Left kidney (tissue), 8 donors: ENCODE measurements at places on chromosomes 5 and 9.

- peak; percentile 72 for DNase-seq
These were observed 65.8 kb downstream of the MCCC2 start for GRCh38 chr5:71652803-71653543.

- no peak for DNase-seq
These were observed 246.1 kb upstream of the TUT7 start for GRCh38 chr9:86600291-86600690.

DNA sequence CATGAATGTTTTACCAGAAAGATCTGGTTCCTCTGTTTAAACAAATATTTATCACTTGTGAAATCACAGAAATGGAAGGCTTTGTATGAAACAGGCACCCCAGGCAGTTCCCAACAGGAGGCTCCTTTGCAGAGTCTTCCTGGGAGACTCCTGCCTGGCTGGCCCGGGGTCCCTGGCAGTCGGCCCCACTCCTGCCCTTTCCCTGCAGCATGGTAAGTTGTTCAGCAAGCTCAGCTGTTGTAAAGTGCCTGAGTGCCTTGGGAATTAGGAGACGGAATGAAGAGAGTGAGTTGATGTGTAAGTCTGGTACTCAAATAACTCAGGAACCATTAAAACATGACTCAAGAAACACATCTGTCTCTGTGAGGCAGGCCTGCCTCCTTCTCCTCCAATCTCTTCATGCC lies 17.5 kb upstream of the LHFPL2 start:
- no peak for DNase-seq

DNA sequence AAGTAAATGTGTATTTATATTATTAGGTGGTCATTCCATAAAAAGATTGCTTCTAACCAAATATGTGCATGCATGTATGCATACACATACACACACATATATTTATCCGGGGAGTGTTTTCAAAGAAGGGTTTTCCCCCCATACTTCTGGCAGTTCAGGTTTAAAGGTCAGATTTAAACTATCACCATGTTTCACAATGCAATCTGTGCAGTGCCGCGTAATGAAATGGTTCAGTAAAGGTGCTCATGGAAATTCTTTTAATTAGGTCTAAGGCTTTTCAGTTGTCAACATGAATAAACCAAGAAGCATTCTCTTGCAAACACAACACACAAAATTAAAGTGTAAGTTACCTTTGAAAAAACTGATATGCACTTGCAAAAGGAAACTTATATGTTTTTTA lies 211.0 kb downstream of the CRB2 start:
- no peak for DNase-seq

DNA sequence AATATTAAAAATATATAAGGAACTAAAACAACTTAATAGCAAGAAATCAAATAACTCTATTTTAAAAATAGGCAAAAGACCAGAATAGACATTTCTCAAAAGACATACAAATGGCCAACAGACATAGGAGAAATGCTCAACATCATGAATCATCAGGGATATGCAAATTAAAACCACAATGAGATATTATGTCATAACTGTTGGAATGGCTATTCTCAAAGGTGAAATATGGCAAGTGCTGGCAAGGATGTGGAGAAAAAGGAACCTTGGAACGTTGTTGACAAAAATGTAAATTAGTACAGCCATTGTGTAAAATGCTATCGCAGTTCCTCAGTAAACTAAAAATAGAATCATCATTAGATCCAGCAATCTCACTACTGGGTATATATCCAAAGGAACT lies 468.5 kb downstream of the NFIB start:
- no peak for DNase-seq

GRCh38 chr5:156164306-156164705 lies 162.7 kb upstream of the SGCD start:
- no peak for DNase-seq

DNA sequence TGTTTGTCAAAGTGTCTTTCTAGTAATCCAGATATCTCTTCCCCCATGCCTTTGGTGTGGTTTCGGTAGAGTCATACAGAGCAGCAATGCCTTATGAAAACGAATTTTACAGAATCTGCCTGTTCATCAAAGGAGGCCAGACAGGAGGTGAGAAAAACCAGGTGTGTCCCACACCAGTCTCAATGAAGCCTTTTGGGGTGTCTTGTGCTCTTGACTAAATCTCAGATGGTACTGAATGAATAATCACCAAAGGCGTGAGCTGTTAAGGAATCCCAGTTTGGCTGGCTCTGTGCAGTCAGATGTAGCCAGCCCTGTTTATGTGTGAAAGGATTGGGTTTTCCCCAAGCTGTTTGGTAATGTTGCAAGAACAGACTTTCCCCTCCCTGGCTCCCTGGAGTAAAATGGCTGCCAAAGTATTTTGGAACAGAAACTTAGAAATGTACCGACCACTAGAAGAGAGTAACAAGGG lies 70.8 kb upstream of the CDKN2B start:
- DNase-seq = no peak

DNA sequence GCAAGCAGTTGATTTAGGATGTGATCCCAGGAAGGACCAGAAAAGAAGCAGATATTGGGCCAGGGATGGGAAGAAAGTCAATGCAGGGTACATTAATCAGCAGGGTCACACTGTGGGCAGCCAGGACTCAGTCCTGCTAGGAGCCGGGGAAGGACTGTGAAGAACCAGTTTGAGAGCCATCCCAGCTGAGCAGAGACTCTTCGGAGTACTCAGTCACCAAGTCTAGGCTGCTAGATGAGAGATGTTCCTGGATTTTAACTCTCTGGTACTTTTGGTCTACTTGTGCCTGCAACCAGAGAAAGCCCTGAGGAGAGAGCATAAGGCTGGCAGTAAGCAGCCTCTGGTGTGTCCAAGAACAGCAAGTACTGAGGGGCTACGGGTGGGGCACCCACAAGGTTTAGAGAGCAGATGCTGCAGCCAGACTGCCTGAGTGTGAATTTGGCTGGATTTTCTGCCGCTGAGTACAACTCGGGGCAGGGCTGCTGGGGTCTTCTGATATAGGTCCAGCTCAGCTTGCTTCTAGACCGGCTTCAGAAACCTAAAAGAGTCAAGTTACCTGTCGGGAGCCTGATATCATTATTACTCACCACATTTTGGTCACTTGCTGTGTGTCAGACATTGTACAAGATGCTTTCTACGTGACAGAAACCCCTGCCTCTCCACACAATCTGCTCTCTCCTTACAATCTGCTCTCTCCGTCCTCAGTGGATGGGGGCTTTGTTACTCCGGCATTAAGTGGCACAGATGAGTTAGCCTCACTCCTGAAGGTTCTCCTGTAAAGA lies 250.2 kb upstream of the GAS1 start:
- no peak for DNase-seq

DNA sequence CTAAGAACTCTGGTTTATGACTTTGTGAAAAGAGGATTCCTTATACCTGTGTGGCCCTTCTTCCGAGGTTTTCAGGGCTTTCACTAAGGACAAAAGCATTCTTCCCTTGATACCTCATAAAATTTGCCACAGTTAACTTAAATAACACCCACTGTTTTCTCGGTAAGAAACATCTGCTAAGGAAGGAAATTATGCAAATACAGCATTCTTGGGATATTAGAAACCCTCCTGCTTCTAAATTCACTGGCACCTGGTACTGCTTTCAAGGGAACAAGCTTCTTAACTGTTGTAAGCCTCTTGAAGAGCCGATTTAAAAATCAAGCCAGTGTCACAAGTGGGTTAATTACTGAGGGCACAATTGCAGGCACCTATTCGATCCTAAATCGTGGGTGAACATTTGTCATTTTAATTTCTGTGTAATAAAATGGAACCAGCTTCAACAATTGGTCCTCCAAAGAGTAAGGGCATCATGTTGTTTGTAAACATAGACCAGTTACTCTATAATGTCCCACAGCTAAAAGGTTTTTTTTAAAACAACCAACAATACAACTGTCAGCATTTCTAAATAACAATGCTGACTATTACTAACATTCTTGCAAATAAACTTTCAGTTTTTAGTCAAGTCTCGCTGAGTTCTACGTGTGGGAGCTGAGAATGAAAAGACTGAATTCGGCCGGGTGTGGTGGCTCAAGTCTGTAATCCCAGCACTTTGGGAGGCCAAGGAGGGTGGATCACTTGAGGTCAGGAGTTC lies 26.6 kb downstream of the AK3 start:
- DNase-seq = no peak

DNA sequence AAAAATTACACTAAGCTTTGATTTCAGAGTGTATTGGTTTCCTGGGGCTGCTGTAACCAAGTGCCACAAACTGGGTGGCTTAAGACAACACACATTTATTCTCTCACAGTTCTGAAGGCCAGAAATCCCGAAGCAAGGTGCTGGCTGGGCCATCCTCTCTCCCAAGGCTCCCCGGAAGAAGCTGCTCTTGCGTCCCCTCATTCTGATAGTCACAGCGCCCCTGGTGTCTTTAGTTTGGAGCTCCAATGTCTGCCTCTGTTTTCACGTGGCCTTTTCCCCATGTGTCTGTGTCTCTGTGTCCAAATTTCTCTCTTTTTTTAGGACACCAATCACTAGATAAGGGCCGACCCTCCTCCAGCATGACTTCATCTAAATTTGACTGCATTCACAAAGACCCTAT lies 56.7 kb downstream of the ROPN1L start:
- DNase-seq = no peak

- DNase-seq = no peak
These were observed 7.4 kb upstream of the RNF183 start for GRCh38 chr9:113310538-113310937.

- no peak for DNase-seq
These were observed 244.7 kb downstream of the SEMA5A start for GRCh38 chr5:9301200-9301599.
